ENCODE measurements at places on chromosomes 3 and 15.

- DNase-seq = no peak
These were observed 476.3 kb downstream of the RBMS3 start for GRCh38 chr3:29757054-29757777.

DNA sequence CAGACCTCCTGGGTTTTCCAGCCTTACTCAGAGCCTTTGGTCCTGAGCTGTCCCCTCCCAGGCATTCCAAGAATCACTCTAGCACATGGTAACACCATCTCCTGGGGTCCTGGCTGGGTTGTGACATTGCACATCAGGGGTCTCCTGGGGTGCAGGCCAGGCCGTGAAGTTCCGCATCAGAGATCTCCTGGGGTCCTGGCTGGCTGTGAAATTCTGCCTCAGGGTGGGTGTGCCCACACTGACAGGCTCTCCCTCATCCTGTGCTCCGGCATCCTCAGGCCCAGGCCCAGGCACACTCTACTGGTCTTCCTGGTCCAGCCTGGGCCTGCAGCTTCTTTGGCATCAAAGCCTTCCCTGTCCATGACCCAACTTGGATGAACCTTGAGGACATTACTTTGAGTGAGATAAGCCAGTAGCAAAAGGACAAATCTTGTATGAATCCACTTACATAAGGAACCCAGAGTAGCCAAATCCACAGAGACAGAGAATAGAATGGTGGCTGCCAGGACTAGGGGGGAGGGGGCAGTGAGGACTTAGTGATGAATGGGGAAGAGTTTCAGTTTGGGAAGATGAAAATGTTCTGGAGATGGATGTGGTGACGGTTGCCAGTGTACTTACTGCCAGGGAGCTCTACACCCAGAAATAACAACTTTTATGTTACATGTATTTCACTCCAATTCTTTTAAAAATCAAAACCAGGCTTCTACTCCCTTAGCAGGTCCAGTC lies 49.1 kb upstream of the KLF13 start:
- no peak for DNase-seq

DNA sequence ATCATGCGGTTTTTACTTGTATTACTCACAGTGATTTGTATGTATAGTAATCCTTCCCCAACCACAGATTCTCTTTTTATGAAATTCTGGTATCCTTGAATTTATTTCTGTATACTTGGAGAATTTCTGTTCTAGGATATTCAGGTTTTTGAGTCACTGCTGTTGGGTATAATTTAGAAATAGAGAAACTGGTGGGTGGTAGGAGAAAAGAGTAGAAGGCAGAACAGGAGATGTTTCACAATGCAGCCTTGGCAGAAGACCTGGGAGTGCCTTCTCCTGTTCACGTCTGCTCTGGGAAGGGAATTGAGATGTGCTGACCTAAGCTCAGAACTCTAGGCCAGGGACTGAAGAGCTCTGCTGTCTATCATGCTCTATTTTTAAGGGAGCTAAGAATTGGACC lies 193.6 kb downstream of the EPHB1 start:
- DNase-seq = no peak

GRCh38 chr3:7292362-7292761 lies 431.4 kb downstream of the GRM7 start:
- no peak for DNase-seq

- DNase-seq = no peak
These were observed 390 bp upstream of the TLE3 start for GRCh38 chr15:70098153-70098460.

- DNase-seq = no peak
These were observed 71.1 kb upstream of the GK5 start for GRCh38 chr3:142296507-142296906.

GRCh38 chr15:94259863-94260262 lies 28.5 kb downstream of the MCTP2 start:
- DNase-seq = no peak

DNA sequence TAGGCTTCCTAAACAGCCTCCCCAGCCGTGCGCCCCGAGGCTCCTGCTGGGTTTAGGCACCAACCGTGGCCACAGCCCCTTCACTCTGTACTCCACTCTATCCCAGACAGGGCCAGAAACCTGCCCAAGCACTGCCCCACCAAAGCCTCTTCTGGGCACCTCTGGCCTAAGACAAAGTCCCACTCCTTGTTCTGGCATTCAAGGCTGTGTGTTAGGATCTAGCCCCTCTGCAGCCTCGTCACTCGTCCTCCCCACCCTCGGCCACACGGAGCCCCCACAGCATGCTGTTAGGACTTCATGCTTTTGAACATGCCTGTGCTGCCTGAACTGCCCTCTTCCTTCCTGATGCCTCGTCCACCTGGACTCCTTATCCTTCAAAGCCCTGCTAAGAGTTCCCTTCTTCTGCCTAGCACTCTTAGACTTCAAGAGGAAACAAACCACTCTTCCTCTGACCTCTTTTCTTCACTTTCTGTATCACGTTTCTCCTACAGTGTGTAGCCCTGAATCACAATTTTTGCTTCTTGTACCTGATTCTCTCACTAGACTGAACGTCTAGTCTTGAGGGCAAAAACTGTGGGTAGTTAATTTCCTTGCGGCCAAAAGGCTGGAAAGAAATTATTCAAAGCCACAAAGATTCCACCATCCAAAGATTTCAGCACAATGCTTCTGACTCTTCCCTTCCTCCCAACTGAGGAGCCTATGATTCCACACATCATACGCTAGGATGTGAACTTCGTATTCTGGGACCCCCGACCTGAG lies 28.6 kb downstream of the WNT7A start:
- DNase-seq = no peak

DNA sequence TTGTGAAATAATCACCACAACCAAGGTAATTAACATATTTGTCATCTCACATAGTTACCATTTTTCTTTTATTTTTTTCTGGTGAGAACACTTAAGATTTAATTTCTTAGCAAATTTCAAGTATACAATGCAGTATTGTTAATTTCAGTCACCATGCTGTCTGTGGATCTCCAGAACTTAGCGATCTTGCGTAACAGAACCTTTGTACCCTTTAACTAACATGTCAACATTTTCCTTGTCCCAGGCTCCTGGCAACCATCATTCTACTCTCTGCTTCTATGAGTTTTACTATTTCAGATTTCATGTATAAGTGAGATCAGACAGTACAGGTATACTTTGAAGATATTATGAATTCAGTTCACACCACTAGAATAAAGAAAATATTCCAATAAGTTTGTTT lies 154.4 kb downstream of the KCNAB1 start:
- no peak for DNase-seq

- DNase-seq = no peak
These were observed 1.3 kb downstream of the TTBK2 start for GRCh38 chr15:42919308-42919707.

DNA sequence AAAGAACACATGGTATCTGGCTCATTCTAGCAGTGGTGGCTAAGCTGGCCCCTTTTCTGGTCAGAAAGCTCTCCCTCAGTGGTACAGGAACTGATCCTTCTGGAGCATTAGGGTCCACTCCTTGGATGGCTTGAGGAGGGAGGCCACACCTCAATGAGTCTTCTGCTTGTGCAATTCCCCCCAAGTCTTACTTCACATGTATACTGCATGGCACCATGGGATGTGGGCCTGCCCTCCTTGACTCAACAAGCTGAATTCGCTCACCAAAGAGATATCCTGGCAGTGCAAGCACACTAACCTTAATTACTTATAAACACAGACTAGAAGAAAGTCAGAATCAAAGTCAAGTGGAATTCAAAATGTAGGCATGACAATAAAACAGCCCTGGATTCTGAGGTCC lies 133.8 kb upstream of the SLC2A2 start:
- DNase-seq = no peak

- DNase-seq = no peak
These were observed 16.6 kb downstream of the CRYBG3 start for GRCh38 chr3:97838393-97838792.

DNA sequence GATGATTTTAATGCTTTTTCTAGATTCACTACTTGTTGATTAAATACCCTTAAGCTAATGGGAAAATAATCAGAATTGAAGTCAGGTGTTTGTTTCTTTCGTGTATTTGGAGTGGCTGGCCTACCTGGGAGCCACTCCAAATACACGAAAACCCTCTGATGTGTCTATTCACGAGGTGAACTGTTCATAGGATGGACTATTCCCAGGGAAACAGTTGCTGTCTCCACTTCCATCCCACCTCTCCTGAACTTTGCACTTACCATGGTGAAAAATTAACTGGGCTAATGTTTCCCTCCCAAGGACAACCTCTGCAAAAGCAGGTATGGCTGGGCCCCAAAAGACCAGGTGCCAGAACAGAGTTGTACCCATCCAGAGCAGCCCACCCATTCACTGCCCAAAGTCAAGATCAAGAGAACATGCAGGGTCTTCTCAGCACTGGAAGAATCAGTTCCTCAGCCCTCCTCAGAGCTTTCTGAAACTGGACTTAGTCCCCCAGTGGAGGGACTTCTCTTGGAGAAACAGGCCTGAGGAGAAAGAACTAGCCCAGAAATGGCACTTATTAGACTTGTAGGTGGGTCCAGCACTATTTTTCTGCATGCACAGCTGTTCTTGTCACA lies 2.9 kb upstream of the SMAD3 start:
- DNase-seq = no peak

GRCh38 chr3:66196633-66197032 lies 24.2 kb upstream of the SLC25A26 start:
- DNase-seq = no peak

- no peak for DNase-seq
These were observed 85.1 kb upstream of the PIAS1 start for GRCh38 chr15:67968966-67969365.

DNA sequence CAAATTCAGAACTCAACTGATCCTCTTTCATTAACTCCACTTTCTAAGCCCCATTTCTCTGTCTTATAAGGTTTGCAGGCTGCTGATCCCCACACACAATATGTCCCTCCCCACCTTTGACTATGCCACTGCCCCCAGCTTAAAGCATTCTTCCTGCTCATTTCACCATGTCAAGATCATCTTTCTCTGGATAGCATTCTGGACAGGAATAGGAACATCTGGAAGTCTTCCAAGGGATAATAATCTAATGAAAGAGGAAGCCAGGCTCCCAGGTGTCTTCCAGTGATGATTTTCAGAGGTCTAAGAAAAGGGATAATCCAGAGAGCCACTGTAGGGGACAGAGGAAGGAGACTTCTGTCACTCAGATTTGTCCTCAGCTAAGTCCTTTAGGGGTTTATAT lies 54.6 kb upstream of the GALNT15 start:
- DNase-seq = no peak

DNA sequence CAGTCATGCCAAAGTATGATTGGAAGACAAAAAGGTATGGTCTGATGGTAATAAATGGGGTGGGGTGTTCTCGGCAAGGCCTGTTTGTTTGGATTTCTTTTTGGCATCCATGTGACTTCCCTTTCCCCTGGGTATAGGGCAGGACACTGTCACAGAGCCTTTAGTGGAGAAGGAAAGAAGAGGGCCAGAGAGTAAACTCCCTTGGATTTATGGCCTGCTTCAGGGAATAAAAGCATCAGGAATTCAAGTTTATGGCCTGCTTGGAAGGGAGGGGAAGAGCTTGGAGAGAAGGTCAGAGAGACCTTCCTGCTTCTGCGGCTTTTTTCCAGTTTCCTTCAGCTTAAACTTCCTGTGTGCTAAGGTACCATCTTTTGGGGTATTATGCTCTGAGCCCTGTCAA lies 179.4 kb upstream of the ADAMTS9 start:
- no peak for DNase-seq

GRCh38 chr3:116291141-116291540 lies 154.1 kb downstream of the LSAMP start:
- DNase-seq = no peak

- DNase-seq = no peak
These were observed 257.4 kb upstream of the ADAMTS9 start for GRCh38 chr3:64945171-64945729.

GRCh38 chr15:58758141-58758540 lies 8.6 kb upstream of the ADAM10 start:
- peak; percentile 39 for DNase-seq

GRCh38 chr3:61729038-61729634 lies 167.8 kb downstream of the PTPRG start:
- DNase-seq = no peak

- DNase-seq = no peak
These were observed 159.2 kb downstream of the MEX3B start for GRCh38 chr15:81886591-81886990.

GRCh38 chr3:46440531-46441294 lies 24.0 kb downstream of the LTF start:
- no peak for DNase-seq
